GOT3 (cell line): ENCODE measurements at places on chromosomes 16 and 17.

- DNase-seq, result no peak
Measured at GRCh38 chr17:45146166-45146565, 2.1 kb upstream of the HEXIM1 start.

- no peak for DNase-seq
Measured at GRCh38 chr16:54437921-54438320, 151.3 kb upstream of the IRX3 start.

GRCh38 chr17:70352834-70353233, 183.5 kb downstream of the KCNJ2 start:
- DNase-seq, result no peak

- no peak for DNase-seq
Measured at GRCh38 chr17:12522336-12522735, 143.4 kb upstream of the MYOCD start.

GRCh38 chr16:26026709-26027450, 335.1 kb downstream of the HS3ST4 start:
- no peak for DNase-seq

DNA sequence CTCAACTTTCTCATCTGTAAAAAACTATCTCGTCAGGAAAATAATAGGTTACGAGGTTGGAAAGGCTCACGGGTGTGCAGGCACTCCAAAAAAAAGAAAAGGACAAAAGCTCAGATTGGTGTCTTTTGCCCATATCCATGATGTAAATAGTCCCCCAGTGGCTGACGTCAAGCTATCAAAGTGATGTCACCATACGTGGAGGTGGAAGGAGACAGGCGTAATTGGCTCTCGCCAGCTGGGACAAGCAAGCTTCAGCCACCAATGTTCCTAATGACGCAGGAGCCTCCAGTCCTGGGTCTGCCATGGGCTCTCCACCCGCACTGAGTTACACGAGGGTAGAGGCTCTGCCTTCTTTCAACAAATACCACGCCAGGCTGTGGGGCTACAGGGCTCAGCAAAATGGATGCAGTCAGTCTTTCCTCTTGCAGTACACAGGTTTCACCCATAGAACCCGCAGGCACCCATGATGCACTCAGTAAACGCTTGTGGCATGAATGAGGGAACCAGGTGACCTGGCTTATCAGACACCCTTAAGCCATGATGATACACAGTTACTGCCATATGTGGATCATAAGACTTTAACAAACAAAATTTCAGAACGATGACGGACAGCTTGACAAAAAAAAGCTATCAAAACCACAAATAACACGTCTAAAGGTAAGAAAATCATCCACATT, 50.5 kb downstream of the COTL1 start:
- no peak for DNase-seq

DNA sequence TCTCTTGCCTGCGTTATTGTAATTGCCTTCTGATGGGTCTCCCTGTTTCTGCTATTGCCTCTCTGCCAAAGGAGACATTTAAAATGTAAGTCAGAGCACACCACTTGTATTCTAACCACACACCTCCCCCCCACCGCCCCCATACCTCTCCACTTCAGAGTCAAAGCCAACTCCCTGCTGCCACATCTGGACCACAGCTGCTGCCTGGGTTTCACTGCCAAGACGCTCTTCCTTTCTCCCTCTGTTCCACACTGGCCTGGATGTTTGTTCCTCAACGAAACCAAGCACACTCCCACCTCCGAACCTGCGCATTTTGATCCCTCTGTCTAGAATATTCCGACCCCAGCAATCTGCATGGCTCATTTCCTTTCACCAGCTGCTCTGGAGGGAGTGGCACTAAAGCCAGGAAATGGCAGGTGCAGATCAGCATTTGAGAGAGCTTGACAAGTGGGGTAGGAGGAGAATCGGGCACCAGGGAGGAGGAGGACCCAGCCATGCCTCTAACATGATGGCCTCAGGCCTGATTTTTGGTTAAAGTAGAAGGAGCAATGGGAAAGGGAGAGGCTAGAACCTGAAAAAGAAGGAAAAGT, 92.4 kb upstream of the HS3ST2 start:
- DNase-seq, result no peak

DNA sequence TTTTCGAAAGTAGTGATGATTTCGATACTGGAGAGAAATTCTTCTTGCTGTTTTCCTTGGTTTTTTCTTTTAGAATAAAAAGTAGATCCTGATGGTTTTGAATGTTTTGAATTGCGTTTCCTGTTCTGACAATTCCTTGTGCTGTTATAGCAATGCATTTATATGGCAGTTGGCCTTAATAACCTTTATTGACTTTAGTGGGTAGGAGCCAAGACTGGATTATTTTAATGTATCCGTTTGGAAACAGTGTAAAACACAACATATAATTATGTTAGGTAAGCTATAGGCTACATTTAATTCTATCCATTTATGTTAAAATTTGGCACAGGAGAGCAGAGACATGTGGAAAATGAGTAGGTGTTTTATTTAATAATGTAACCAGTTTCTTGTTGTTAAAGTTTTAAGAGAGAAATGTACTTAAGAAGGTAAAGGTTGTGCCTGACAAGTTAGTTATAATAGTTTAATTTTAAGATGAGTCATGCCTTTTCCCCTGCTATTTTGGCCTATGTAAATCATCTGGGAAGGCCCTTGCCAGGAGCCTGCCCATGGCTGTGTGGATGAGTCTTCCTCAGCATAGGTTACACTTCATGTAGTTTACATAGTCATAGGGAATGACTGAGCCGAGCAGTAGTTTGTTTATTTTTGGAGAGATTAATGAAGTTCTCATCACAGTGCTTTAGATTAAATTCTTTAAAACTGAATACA, 189.9 kb downstream of the FTO start:
- no peak for DNase-seq

GRCh38 chr16:67888331-67888730, 3.6 kb downstream of the NRN1L start:
- no peak for DNase-seq

DNA sequence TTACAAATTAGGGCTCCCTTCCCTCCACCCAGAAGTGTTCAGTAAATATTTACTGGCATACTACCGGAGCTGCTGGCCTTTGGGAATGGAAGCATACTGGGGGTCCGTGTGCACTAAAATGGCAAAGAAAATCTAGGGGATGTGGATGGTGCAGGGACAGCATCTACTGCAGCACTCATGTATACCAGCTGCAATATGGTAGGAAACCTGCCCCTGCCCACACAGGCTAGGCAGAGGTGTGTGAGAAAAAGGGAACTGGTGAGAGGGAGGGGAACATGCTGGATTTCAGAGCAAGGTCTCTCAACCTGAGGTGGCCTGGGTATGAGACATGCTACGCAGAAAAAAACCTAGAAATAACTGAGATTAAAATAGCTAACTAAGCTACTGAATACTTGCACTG, 145.4 kb downstream of the CDH13 start:
- DNase-seq, result no peak

GRCh38 chr16:27725236-27726000, 175.5 kb downstream of the KATNIP start:
- DNase-seq, result no peak

DNA sequence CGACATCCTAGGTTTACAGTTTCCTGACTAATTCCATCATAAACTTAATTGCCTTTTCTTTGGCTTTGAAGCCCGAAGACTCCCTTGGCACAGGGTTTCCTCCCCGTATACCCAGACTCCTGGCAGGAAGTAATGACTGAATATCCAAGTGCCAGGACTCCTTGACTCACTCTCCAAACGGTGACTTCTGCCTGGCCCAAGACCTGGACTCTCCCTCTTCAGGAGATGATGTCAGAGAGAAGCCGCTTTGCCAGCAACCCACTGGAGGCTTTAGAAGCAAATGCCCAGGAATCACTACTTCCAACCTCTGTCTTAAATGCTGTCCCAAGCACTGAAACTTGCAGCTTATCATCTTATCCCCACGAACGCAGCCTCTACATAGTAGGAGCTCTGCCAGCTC, 146.5 kb downstream of the RGS9 start:
- DNase-seq, result no peak

- no peak for DNase-seq
Measured at GRCh38 chr16:57797526-57798266, 4.6 kb downstream of the KIFC3 start.

GRCh38 chr16:73113336-73113735, 65.4 kb upstream of the ZFHX3 start:
- DNase-seq, result no peak

DNA sequence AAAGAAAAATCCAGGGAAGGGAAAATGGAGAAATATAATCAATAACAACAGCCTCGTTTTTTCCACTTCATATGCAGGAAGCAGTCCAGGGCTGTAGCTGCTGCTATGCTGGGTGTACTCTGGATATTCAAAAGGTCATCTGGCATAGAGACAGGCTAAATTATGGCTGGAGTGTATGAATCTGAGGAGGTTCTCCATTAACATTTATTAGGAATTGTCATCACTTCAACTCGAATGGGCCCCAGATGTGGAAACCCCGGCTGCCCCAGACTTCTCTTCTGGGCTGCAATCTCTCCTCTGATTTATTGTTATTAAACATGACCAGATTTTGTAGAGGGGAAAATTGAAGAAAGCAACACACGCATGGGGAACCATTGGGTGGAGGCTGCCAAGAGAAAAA, 33.5 kb upstream of the SKAP1 start:
- no peak for DNase-seq

- DNase-seq, result no peak
Measured at GRCh38 chr17:51814521-51814920, 344.0 kb downstream of the CA10 start.

DNA sequence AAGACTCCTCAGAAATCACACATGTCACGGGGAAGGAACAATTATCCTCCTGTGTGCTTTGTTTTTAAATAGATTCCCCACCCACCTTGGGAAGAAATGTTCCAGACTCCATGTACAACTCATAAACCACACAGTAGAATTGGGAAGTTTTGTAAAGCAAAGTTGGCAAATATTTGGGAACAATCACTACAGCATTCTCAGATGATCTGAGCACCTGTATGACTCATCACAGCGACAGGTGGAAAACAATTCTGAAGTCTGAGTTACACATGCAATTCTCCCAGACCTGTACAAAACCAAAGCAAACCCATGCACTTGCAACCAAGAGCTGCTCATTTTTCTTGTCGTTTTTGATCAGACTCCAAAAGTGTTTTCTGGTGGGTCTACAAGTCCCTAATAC, 14.4 kb upstream of the MYLK3 start:
- DNase-seq, result no peak

GRCh38 chr17:65742403-65743307, 181.2 kb upstream of the AXIN2 start:
- no peak for DNase-seq

DNA sequence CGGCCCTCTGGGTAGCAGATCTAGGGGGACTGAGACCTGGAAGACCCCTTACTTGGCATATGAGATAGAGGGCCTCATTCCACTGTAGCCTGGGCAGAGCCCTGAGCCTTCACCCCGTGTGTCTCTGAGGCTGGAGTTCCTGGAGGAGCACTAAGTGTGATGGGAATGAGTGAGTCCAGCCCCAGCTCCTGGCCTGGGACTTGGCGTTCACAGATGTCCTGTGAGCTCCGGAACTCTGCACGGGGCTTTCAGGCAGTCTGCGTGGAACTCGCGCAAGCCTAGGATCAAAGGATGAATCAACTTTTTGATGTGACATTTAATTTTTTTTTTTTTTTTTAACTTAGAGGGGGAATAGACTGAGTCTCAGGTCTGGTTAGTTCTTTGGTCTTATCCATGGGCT, 1.8 kb downstream of the NKD1 start:
- DNase-seq, result no peak

GRCh38 chr16:4591706-4592470, 22.8 kb downstream of the UBALD1 start:
- no peak for DNase-seq

- no peak for DNase-seq
Measured at GRCh38 chr17:48643697-48644012, 17.5 kb upstream of the HOXB9 start.

GRCh38 chr17:79983456-79983855, 52.2 kb downstream of the TBC1D16 start:
- no peak for DNase-seq

- DNase-seq, result no peak
Measured at GRCh38 chr16:1823821-1824220, 2.8 kb downstream of the HAGH start.

DNA sequence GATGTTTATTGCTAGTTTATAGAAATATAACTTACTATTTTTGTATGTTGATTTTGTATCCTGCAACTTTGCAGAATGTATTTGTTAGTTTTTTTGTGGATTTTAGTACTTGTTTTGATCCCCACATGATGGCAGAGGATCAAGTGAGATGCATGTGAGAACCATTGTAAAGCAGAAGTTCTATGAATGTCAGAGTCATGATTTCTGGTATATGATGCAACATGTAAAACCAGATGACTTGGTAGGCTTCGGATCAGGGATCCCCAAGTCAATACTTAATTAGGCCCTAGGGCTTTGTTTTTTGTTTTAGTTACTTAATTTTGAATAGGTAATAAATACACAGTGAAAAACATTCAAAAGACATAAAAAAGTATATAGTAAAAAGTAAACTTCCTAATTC, 45.8 kb downstream of the ESRP2 start:
- DNase-seq, result no peak

DNA sequence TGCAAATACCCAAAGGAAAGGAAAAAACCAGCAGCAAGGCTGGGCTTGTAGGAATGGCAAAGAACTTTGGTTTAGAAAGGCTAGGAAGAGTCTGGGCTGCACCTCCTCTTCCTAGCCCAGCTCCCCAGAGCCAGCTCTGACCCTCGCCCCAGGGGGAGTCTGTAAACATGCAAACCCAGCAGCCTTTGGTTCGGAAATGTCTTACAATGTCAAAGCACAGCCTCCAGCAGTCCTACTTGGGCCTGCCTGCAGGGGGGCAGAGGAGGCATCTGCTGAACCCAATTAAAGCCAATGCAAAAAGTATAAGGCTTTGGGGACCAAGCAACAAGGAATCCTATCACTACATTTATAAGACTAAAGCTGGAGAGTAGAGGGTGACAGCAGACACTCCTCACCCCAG, 5.0 kb upstream of the FTSJ3 start:
- no peak for DNase-seq

DNA sequence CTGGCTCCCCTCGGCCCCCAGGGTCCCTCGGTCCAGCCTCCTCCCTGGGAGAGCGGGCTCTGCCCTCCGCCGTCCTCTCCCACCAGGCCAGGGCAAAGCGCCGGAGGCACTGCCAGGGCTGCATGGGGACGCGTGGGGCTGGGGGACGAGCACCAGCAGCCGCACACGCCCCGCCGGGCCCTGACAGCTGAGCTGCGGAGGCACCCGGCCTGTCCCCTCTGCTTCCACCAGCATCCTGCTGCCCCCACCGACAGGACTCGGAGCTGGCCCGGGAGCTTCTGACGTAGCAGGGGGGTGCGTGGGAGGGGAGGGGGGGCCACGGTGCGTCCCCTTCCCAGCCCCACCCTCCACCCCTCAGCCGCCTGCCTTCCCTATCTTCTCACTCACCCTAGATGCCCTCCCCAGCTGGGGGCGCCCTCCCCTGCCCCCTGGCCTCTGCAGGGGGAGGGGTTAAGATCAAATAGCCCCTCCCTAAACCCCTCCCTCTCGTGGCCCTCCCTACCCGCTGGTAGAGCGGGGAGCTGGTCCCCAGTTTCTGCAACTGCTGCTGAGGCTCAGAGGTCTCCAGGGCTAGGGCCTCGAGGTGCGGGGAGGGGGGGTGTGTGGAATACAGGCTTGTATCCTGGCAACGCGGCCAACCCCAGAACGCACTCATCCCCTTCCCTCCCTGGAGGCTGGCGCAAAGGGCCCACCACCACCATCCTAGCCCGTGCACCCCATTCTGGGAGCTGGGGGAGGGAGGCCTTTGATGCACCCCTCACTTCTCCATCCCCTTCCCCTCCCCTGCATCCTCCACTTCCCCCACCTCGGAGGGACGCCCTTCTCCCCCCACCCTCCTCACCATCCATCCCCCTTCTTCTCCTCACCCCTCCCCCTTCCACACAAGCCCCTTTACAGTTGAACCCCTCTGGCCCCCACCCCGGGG, 1.0 kb downstream of the SRCIN1 start:
- DNase-seq, result no peak

- no peak for DNase-seq
Measured at GRCh38 chr17:557371-557770, 157.3 kb downstream of the VPS53 start.
